ENCODE measurements at places on chromosomes 1 and 21.
A peak's percentile ranks its signal among the peaks of the same experiment; 100 is the strongest.

GRCh38 chr1:8202182-8202905 is 115.6 kb upstream of the SLC45A1 start:
- DNase-seq = no peak

GRCh38 chr1:2638466-2639115 is 5.8 kb upstream of the MMEL1 start:
- DNase-seq = no peak

- DNase-seq = no peak
Measured at GRCh38 chr21:25558123-25558522, 49.2 kb downstream of the MRPL39 start.

DNA sequence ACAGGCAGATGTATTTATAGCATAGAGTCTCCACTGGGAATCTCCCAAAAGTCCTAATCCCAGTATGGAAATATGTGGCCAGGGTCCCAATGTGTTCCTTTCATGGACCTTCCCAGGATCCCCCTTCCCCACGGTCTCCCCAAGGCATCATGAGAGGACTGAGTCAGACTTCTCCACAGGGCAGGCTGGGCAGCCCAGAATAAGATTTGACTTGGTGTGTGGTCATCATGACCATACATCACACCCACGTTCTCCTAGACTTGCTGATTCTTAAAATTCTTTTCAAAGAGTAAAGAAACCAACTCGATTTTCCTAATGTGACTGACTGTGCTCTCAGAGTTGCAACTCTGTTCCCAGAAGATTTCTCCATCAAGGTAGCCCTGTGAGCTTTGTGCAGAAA is 93.9 kb upstream of the CD34 start:
- no peak for DNase-seq

GRCh38 chr21:34202553-34203372 is 129.4 kb downstream of the MRPS6 start:
- DNase-seq = no peak

GRCh38 chr1:154474802-154475201 is 27.2 kb upstream of the TDRD10 start:
- DNase-seq = no peak

DNA sequence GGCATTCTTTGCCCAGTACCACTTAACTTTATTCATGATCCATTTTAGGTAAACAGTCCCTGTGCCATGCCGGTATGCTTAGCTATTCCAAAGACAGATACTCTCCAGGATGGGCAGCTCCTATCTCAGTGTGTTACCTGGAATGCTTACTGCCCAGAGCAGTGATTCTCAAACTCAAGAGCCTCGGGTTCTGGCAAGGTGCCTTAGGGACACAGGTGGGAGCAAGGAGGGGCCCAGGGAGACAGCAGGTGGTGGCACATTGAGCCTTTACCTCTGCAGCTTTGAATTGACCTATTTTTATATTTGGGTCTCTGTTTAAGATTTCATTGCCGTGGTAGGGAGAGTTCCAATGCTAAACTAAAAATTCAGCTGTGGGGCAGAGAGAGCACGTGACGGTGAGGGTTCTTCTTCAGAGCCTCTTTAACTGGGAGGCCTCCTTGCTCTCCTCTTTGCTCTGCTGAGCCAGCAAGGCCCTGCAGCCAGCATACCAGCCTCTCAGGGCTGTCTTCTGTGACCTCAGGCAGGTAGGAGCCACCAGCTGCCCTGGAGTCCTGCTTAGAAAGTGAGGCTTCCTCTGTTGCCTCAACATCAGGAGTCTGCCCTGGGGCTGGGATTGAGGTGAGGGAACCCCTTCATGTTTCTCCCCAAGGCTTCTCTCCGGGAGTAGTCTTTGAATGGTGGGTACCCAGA is 20.2 kb downstream of the PHGDH start:
- no peak for DNase-seq

DNA sequence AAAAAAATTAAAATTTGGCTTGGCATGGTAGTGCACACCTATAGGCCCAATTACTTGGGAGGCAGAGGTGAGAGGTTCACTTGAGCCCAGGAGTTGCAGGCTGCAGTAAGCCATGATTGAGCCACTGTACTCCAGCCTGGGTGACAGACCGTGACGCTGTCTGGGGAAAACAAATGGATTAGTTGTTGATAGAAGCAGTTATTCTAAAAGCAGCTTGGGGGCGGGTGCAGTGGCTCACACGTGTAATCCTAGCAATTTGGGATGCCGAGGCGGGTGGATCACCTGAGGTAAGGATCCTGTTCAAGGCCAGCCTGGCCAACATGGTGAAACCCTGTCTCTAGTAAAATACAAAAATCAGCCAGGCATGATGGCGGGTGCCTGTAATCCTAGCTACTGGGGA is 40.3 kb downstream of the KIF1B start:
- DNase-seq = no peak

DNA sequence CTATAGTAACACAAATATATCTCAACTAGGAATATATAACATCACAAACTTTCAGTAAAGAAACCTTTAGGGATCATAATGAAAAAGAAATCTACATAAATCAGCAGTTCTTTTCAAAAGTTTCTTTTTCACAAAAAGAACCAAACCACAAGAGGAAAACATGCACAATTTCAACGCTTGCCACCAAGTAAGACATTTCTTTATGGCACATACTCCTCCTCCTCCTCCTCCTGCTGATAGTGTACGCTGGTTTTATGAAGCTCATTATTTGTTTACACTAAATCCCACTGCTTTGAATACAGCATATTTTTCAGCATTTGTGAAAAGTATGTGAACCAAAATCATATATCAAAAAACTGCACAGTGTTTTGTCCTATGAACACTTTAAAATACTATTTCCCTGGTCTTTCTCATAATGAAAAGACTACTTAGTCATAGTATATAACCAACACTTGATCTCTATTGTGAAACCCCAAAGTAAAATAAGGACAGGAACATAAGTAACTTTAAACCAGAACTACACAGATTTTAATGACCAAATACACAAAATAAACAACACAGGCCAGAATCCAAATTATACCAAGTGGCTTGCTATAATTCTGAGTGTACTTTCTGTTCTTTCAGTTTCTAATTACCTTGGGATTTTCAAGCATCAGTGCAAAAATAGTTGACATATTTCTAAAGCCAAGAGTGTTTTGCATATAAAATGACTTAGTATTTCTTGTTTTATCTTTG is 184.2 kb downstream of the EIF4G3 start:
- no peak for DNase-seq

DNA sequence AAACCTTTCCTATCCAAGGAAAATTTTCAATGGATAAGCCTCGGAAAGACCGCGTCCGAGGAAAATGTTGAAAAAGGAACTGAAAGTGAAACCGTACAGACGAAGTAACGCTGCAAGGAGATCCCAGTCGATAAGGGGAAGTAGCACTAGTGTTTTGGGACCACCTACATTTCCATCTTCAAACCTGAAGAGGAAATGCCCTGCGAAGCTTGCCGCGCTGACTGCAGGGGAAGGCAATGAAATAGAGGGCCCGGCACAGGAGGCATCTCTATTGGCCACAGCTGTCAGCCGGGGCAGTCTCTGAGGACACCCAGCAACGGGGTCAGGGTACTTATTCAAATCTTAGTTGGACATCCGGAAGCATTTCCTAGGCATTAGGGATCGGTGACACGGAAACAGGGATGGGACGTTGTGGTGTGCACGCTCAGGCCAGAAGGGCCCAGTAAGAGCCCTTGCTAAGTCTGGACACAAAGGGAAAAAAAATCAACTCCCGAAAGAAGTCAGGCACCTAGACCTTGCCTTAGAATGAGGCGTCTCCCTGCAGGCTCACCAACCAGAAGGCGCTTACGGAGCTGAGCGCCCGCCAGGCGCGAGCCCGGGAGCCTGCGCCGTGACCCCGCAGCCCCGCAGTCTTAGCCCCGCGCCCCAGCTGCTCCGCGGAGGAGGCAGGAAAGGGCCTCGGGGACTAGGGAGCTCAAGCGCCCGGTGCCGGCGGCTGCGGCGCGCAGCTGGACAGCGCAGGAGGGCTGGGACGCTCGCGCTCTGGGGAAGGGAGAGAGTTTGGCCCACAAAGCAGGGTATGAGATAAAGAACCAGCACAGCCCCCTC is 655 bp downstream of the USF1 start:
- DNase-seq = peak; percentile 37

- DNase-seq = no peak
Measured at GRCh38 chr1:2533365-2533764, 3.3 kb upstream of the HES5 start.

GRCh38 chr1:67937010-67937409 is 103.7 kb upstream of the GNG12 start:
- no peak for DNase-seq

GRCh38 chr1:160207771-160208556 is 2.8 kb downstream of the PEA15 start:
- no peak for DNase-seq

GRCh38 chr1:6260961-6261614 is at the start of gene GPR153:
GPR153 (minus strand) TSS chr1:6261098; CDS start chr1:6254905, 6,193 bp downstream.
- no peak for DNase-seq

DNA sequence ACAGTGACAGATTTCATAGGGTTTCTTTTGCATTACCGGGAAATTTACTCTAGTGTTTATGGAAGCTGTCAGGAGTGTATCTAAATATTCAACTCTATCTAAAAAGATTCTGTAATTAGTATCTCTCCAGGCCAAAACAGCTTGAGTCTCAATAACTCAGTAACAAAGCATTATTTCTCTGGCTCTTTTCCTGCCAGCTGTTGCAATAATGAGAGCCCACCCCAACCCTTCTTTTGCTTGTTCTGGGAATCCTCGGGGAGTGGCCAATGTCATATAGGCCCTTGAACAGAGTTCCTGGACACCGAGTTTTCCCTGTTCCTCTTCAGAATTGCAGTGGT is 120.1 kb upstream of the SGIP1 start:
- DNase-seq = no peak

- peak; percentile 95 for DNase-seq
Measured at GRCh38 chr21:39349211-39350093, 564 bp upstream of the HMGN1 start.

DNA sequence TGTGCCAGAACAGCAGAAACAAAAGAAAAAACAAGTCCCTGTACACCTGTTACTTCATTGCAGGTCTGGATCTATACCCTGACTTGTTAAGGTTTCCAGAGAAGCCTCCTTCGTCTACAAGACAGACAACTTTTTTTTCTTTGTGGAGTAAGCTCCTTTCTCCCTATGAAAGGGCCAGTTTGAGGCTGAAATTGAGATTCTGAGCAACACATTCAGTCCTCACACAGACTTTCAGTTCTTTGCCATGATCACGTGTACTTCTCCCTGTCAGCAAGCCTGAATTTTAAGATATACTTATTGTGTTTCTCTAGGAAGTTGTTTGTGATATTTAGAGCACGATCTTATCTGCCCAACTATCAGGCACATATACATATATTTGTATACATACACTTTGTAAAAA is 374.0 kb downstream of the NTNG1 start:
- DNase-seq = no peak

- DNase-seq = no peak
Measured at GRCh38 chr1:47367651-47368050, 34.1 kb downstream of the CMPK1 start.

DNA sequence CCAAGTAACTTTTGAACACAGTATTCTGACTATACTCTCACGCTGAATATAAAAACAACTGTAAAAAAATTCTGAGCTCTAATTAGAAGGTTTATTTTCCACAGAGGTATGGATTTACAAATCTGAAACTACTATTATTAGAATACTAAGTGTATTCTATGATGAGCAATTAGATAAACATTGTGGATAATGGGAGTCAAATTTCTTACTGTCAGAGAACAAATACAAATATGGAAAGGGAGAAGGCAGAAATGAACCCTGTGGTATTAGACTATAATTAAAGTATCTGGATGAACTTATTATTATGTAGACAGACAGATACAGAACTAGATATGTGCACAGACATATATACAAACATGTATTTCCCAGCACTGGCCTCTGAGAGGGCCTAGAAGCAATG is 22.6 kb downstream of the ALDH9A1 start:
- no peak for DNase-seq

DNA sequence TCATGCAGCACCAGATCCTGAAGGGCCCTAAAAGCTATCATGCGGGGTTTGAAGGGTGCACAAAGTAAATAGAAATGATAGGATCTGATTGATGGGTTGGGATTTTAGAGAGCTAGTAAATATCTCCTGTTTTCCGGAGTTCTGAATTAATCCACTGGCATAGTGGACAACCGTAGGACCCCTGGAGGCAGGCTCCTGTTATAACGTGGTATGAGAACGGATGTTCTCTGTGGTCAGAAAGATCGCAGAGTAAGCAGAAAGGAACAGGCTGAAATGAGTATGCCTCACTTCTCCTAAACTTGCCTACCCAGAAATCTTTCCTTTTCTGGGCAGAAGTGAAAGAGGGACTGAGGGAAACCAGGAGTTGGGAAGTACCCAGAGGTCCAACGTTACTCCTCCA is 470.8 kb downstream of the AJAP1 start:
- no peak for DNase-seq

- peak; percentile 56 for DNase-seq
Measured at GRCh38 chr1:216903382-216903740, 180.1 kb upstream of the ESRRG start.
